ENCODE measurements at places on chromosomes 7 and 10.

DNA sequence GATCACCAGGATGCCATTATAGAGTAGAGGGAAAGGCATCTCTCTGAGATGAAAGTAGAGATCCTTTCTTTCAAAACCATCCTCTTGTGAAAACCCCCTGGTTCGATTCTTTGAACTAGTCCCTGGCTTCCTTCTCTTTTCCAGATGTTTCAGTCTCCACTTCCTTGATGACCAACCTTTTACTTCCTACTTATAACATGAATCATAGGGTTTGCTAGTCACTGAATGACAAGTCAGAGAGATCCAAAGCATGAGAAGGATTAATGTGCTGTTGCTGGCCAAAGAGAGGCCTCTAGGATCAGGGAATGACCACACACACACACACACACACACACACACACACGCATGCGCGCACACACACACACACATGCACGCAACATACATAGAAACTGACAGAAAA lies 161.1 kb upstream of the FRMD4A start:
- no peak for DNase-seq

DNA sequence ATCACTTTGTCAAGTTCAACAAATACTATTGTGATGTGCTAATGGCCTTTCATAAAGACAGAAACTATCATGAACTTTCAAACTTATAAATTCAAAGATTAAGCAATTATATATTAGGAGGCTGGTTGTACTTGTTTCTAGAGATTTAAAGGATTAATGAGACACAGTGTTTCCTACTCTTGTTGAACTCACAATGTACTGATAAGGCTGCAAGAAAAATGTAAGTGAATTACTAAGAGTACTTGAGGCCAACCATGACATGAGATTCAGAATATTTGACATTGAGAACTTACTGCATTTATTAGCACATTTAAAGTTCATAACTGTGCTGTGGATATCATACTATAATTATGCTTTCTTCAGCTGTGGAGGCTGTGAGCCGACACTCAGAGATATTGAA lies 1210.5 kb upstream of the SORCS1 start:
- no peak for DNase-seq

DNA sequence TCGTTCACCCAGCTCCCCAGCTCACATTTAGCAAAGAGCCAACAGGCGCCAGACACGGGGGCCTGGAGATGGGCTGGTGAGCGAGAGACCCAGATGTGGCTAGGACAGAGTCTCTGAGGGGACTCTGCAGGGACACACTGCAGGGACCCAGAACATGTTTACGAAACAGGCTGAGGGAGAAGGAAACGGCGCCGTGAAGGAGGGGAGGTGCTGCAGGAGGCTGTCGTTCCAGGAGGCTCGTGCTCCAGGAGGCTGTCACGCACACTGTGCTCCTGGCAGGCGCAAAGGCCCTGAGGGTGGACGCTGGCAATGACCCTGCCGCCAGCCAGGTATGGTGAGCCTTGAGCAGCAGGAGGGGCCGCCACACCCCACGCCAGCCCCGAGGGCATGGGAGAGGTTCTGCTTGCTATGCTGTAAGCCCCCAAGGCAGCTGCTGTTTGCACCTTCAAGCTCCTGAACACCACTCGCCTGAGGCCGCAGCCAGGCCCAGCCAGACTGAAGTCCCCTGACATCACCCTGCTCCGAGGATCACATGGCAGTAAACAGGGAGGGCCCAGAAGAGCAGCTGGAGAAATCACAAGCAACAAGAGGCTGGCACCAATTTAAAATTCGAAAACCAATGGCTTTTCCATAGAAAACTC lies 27.3 kb downstream of the ADAP1 start:
- DNase-seq = no peak

GRCh38 chr10:97180986-97181385 lies 4.8 kb downstream of the SLIT1 start:
- DNase-seq = no peak

- DNase-seq = no peak
Measured at GRCh38 chr7:20834656-20835055, 48.0 kb upstream of the SP8 start.

DNA sequence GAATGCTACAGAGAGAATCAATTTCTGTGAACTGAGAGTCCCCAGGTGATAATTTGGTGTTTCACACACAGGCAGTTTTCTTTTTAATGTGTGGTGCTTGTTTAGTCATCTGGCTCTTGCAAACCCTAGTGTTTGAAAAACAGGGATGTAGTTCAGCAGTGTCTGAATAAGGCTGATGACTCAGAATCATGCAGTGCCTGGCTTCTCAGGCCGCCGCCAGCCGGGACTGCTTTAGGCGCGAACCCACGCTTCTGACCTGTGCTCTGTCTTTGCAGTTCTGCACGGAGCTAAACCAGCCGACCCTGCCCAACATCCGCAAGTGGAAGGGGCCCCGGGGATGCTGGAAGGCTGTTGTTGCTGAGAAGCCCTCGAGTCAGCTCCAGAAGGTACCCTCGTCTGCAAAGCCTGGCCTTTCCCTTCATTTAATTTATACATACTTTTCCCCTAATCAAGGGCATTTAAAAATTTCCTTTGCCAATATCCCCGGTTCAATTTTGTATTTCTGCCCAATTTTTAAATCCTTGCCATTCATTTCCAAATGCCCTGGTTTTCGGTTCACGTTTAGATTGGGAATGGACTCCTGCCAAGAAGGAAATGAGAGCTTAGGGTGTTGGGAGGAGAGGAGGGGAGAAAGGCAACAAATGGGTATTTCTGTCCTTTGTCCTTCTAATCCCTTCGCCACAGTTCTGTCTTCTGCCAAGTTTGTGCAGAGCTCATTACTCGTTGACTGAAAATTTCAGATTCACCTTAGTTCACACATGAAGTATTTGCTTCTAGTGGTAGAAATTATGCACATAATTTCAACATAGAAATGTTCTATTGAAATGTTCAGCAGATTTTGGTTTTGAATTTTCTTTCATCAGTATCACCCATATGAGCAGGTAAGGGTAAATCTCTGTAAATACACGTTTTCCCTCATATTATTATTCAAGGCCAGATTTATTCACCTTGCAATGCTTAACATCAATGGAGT lies 108.5 kb upstream of the ANLN start:
- peak; percentile 44 for DNase-seq

DNA sequence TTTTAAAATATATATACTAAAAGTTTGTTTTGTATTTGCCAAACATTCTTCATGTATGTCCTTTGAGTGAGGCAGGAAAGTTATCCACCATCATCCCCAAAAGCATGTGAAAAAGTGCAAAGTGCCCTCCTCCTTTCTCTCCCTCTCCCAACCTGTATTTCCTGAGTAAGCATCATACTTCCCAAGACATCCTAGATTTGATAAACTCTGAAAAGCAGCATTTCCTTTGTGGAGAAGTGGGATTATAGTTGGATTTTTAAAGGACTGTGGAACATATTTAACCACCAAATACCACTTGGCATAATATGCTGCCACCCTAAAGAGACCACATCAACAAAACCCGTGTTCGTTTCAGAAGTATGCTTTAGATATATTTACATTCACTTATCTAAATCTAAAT lies 36.9 kb downstream of the NET1 start:
- no peak for DNase-seq

GRCh38 chr10:106254071-106254470 lies 910.4 kb downstream of the SORCS1 start:
- no peak for DNase-seq

GRCh38 chr10:131001438-131001837 lies 310.1 kb downstream of the TCERG1L start:
- no peak for DNase-seq

GRCh38 chr10:43380610-43381222 lies 9.3 kb downstream of the FXYD4 start:
- DNase-seq = no peak

DNA sequence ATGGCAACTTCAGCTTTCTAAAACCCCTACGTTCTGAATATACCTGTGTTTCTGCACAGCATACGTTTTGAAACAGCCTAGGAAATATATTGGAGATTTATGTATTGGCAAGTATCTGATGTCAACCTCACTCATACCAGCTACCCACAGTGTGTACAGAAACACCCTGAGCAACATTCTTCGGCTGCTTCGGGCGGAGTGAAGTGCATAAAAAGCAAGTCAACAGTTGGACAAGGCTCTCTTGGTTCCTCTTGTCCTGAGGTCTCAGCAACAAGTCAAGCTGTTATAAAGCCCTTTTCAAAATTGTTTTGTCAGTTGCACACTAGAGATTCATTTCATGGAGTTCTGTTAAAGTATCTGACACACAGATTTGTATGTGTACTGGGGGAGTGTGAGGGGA lies 40.0 kb upstream of the PAPSS2 start:
- no peak for DNase-seq

DNA sequence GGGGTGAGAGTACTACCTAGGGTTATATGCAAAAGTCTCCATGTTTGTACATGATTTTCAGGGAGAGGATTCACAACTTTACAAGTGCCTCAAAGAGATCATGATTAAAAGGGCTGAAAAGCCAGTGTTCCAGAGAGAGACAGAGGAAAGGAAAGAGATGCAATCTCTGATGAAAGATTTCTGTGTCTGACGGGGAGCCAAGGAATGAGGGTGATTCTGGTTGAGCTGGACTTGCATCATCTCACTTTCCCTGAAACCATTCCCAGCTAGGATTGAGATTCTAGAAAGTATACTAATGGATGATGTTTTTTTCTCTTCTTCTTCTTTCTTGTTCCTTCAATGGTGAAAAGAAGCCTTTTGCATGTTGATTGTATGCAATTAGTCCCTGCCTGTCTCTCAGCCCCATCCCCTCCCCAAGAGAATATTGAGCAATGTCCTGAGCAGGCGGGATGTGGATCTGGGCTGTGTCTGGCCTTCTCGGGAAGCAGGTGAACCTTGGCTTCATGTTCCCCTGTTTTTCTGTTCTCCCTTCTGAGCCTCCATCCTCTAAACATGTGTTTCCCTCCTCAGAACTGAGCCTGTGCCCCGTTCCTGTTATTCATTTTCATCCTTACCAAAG lies 186.1 kb downstream of the ZNF365 start:
- DNase-seq = no peak

DNA sequence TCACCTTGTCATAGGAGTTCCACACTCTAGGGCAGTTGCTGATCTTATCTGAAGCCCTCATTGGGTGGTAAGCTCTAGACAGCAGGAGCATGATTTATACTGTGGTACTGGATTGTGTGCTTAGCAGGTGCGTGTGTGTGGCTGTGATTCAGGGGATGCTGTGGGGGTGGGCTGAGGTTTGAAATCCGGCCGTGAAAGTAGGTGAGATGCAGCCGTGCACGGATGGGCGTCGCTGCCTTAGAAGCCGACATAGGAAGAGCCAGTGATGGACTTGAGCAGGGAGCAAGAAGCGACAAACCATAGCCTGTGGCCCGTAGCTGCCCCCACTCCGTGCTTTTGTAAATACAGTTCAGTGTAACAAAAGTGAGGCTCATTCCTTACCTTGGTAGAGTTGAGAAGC lies 38.2 kb downstream of the PROSER2 start:
- DNase-seq = no peak

DNA sequence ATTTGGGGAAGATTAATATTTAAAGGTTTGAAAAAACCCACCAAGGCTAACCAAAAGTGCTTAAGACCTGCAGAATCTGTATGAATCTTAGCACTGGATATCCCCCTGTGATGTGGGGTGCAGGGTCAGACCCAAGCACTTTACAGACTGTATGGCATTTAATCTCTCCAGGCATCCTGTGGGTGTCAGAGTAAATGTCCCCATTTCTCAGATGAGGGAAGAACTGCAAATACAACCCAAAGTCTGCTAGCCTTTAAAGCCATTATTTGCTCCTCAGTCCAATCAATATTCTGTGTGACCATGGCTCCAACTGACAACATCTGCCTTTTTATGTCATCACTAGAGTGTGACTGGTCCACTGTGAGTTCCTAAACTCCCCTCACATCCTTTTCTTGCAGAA lies 10.0 kb upstream of the MBL2 start:
- no peak for DNase-seq

DNA sequence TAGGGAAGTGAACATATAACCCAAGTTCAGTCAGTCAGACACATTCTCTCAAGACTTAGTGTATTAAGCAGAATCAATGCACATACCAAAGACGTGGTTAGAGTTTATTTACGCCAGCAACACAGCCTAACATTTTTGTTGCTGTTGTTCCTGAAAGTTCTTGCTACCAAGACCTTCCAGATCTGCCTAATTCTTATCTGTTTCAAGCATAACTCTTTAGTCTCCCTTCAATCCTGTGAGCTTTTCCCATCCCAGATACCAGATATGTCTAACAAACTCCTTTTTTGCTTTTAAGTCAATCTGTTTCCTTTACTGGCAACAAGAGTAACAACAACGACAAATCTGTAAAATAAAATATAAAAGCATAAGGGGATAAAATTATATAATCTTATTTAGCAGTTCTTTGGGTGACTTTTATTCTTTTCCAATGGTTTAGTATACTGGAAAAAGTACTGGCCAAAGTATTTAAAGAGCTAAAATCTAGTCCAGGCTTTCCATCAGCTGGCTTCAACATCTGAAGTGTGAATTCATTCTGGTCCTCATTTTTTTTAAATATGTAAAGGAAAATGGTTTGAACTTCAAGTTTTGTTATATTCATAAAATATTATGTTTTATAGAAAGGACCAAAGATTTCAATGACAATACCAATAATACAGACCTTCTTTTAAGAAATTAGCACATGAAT lies 193.8 kb downstream of the IMMP2L start:
- DNase-seq = no peak

GRCh38 chr10:120688928-120689327 lies 162.2 kb upstream of the WDR11 start:
- no peak for DNase-seq

DNA sequence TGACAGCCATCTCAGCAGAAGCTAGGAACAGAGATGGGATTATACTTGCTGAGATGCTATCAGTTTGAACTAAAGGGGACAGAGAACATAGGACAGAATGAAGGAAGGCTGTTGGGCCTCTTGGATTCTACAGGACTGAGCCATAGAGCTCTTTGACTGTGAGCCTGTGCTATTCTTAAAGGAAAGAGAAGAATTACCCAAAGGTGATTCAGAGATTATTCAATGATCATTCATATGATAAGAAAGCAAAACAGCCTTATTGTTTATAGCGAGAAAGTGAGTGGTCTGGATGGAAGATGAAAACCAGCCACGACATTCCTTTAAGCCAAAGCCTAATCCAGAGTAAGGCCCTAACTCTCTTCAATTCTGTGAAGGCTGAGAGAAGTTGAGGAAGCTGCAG lies 69.7 kb upstream of the NEUROD6 start:
- DNase-seq = no peak

- DNase-seq = no peak
Measured at GRCh38 chr7:12641196-12641595, 46.2 kb upstream of the ARL4A start.

DNA sequence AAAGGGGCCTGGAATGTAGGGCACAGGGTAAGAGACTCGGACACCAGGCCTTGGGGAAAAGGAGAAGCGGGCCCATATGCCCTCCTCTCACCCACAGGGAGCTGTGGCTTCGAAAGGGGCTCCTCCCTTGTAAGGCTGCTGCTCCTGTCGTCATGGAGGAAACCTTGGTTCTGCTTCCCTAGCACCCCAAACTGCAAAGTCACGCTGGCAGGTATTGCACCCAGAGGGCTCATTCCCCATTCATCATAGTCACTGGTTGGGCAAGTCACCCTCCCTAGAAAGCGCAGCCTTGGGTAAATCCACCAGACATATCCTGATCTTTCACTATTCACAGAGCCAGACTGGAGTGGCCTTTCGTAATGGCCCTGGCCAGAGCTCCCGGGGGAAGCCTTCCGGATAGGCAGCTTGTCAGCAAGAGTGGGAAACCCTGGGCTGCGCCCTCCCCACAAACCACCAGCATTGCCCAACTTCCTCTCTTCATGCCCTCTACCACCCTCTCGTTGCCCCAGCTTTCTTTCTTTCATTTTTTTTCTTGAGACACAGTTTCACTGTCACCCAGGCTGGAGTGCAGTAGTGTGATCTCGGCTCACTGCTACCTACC lies 121.0 kb downstream of the HIP1 start:
- DNase-seq = peak; percentile 54

Data from CD4-positive, alpha-beta T cell treated with Interleukin-6 for 4 hours (primary cell).